ENCODE measurements at places on chromosomes 5 and 9.
A peak's percentile ranks its signal among the peaks of the same experiment; 100 is the strongest.

- no peak for DNase-seq
These were observed 216.8 kb downstream of the TRIM36 start for GRCh38 chr5:114952876-114953275.

DNA sequence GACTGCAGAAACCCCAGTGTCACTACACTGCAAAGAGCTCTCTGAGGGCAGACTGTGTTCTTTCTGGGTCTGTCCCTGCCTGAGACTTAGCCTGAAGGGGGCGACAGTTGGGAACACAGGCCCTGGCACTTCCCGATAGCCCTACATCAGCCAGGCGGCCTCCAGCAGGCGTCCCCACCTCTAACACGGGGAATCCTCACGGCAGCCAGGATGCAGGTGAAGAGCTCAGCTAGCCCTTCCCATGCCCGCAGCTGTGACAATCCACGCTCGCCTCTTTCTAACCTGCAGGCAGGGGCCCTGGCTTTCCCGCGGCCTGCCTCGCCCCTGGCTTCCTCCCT, 5.9 kb downstream of the MED22 start:
- DNase-seq = no peak

GRCh38 chr5:176862330-176862995, 36.7 kb downstream of the HK3 start:
- DNase-seq = no peak

DNA sequence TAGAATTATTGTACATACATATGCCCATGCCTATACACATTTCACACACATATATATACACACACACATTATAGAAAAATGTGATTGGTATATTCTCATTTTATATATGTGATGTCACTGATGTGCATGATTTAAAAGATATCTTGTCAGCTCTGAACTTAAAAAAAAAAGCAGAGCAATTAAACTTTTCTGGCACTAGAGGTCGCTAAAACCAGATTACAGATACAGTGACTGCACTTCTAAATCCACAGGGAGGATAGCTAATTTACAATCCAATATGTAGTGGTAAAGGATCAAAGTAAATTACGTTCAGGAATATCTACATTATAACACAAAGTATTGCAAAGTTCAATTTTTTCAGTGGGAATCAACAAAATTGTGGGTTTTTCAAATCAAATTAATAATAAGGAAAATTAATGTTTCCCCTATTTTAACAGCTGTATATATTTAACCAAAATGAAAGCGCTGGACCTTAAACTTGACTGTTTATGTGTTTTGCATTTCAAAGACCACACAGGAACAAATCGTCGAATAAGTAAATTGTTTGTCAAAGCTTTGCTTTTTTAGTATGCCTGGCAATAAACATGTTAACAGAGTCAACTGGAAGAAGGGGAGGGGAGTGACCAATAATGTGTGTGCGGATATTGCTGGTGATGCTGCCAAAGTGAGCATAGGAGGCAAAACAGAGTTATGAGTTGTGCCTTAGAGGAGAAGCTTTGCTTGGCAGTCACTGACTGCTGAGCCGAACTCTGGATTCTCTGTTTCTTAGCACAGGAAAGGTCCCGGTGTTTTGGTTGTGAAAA, 1201.4 kb upstream of the C9orf72 start:
- peak; percentile 19 for DNase-seq

- DNase-seq = no peak
These were observed 79.1 kb upstream of the GOLM1 start for GRCh38 chr9:86178503-86178902.

- peak; percentile 55 for DNase-seq
These were observed at the start of gene RAD50 for GRCh38 chr5:132556763-132557477. Gene RAD50, plus strand, starts transcription at chr5:132556977. Its CDS starts 348 bp downstream, at chr5:132557325.

DNA sequence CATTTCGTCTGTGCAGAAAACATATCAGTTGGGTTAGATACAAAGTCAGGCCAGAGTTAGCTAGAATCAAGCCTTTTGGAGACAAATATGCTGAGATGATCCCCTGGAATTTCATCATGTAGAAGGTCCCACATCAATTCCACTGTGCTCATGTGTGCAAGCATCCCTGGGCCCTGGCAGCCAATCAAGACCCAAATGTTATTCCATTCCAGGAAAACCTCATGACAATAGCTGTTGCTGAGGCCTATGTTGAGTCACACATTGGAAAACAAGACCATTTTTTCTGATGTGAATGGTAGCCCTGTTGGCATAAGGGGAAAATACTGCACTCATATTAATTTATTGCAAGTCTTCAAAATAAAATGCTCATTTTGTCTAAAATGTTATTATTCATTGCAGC, 11.5 kb downstream of the SPOCK1 start:
- no peak for DNase-seq

- no peak for DNase-seq
These were observed 12.2 kb downstream of the GPR150 start for GRCh38 chr5:95631991-95632675.

DNA sequence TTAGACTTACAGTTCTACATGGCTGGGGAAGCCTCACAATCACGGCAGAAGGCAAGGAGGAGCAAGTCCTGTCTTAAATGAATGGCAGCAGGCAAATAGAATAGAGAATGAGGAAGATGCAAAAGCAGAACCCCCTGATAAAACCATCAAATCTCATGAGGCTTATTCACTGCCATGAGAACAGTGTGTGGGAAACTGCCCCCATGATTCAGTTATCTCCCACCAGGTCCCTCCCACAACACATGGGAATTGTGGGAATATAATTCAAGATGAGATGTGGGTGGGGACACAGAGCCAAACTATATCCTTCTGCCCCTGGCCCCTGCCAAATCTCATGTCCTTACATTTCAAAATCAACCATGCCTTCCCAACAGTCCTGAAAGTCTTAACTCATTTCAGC, 367.1 kb downstream of the MED10 start:
- no peak for DNase-seq

DNA sequence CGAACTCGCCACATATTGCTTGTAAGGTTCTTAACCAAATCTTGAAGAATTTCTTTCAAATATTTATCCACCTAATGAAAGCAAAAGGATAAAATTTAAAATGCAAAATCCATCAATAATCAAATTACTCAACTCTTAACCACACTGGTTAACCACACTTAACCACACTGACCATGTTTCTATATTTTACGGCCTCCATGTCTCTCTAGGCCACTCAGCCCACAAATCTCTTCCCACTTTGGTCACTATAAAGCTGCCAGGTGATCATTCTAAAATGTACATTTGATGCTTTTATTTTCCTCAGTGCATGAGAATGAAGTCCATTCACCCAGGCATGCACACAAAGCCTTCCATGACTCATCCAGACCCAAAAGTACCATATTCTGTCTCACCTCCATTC, 56.4 kb upstream of the OR2K2 start:
- no peak for DNase-seq

- DNase-seq = no peak
These were observed 117.5 kb upstream of the CDH6 start for GRCh38 chr5:31075981-31076380.

DNA sequence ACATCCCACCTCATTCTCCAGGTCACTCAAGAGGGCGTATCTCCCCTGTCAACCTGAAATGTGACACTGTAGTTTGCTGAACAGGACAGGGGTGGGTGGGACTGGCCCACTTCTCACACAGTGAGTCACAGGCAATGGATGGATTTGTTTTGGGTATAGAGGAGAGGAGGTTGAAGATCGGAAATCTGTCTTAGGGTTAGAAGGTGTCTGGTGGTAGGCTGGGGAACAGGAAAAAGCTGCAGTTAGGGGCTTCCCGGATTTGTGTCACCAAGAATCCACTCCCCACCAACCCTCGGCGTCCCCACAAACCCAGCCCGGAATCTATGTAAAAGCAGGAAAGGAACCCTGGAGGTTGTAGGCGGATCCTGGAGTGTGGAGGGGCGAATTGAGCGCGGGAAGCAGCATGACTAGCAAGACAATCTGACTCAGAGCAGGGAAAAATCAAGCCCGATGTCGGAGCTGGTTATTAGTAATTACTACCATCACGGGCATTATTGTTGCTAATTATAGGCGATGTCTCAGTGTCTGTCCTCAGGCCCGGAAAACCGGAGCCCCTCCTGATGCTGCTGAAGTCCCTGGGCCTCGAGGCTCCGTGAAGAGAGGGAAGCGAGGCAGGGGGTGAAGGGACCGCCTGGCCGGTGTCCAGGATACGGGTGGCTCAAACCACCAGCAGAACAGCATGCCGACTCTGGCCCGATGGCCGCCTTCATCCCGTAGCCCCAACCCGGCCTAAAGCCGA, 1.7 kb upstream of the IRX1 start:
- no peak for DNase-seq

GRCh38 chr9:2729721-2730120, 12.4 kb downstream of the KCNV2 start:
- no peak for DNase-seq

DNA sequence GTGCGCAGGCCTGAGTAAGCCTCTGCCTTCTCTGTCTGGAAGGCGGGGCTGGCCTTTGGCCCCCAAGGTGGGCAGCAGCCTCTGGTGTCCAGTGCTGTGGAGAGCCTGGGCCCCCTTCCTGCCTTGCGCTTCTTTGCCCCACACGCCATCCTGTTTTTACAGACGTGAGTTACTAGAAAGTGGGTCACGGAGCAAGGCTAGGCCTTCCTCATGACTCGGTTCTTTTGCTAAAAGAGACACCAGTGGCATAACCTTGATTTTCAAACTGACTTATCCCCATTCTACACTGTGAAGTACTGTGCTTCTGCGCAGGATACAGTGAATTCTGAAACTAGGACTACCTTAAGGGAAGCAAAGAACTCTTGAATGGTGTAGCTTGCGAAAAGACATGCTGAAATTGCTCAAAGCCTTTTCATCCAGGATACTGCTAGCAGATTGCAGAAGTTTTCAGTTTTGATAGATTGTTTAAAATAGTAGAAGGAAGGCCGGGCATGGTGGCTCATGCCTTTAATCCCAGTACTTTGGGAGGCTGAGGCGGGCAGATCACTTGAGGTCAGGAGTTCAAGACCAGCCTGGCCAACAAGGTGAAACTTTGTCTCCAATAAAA, 7.2 kb downstream of the ROPN1L start:
- no peak for DNase-seq

GRCh38 chr5:135737701-135738563, 96.5 kb upstream of the SLC25A48 start:
- no peak for DNase-seq

- no peak for DNase-seq
These were observed 787.7 kb upstream of the CDH6 start for GRCh38 chr5:30405821-30406220.

GRCh38 chr5:53167836-53168235, 58.3 kb upstream of the MOCS2 start:
- DNase-seq = no peak

GRCh38 chr5:17995997-17996396, 361.7 kb downstream of the TAF11L14 start:
- DNase-seq = no peak

DNA sequence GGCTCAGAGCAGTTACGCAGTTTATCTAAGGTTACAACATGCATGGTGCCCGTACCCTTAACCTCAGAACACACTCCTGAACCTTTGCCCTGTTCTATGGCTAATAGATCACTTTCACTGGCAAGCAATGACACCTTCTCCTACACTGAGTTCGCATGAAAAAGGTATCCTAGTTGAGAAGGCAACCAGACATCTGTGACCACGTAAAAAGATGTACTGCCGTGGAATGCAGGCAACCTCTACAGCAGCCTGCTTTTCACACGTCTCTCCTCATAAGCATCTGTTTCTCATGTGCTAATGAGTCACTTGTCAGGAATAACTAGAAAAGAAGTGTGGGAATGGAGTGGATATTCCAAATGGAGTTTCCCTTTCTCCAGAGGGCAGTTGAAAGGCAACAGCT, 71.4 kb downstream of the FBXO38 start:
- DNase-seq = no peak

GRCh38 chr5:81972492-81972783, 615 bp downstream of the ATG10 start:
- DNase-seq = peak; percentile 88

- DNase-seq = peak; percentile 34
These were observed 1.6 kb downstream of the FBXW11 start for GRCh38 chr5:172004824-172005237.

DNA sequence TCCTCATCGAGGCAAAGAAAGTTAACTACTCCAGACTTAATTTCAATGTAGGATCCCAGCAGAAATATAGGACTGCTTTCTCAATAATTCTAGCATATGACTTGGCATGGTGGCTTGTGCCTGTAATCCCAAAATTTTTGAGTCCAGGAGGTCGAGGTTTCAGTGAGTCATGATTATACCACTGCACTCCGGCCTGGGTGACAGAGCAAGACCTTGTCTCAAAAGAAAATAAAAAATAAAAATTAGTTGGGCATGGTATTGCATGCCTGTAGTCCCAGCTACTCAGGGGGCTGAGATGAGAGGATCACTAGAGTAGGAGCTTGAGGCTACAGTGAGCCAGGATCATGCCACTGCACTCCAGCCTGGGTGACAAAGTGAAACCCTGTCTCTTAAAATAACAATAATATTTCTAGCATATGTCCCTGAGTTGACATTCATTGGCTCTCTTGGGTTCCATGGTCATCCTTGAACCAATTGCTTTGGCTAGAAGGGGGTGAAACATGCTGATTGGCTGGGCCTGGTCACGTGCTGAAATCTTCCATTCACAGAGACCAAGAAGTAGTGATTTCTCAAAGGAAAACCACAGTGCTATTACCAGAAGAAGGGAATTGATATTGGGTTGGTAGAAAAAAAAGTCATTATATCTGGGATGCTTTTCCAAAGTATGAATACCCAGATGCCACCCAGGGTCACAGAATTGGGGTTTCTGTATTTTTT, 31.6 kb upstream of the GARNL3 start:
- DNase-seq = no peak
